NCI-H345 (cell line): ENCODE measurements at places on chromosomes 2 and 18.

DNA sequence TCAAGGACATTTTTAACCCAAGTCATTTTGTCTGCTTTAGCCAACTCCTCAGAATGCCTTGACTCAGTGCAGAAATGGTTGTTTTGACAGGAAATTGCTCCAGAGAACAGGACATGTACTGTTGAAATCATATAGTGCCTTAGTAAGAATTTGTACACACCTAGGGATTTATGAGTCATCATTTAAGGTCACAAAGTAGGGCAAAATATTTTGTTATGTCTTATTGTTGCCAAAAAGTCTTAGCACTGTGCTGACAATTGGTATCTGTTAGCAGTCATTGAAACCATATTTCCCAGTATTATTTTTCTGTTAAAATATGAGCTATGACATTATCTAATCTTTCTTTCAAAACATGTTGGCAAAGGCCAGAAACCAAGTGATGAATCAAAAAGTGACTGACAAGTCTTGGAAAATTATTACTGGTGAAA, 104.5 kb downstream of the OSBPL6 start:
- no peak for DNase-seq

DNA sequence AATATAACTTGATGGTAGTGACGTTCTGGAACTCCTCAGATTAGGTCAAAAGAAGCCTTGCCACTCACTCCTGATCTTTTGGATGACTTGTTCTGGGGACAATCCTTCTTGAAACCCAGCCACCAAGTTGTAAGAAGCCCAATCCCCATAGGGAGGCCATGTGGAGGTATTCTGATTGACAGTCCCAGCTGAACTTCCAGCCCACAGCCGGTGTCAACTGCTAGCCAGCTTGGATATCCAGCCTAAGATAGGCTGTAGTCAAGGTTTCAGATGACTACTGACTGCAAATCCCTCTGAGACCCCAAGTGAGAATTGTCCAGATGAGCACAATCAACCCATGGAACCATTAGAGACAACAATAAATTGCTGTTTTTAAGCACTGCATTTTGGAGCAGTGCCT, 31.4 kb downstream of the EIF2AK2 start:
- DNase-seq = no peak

DNA sequence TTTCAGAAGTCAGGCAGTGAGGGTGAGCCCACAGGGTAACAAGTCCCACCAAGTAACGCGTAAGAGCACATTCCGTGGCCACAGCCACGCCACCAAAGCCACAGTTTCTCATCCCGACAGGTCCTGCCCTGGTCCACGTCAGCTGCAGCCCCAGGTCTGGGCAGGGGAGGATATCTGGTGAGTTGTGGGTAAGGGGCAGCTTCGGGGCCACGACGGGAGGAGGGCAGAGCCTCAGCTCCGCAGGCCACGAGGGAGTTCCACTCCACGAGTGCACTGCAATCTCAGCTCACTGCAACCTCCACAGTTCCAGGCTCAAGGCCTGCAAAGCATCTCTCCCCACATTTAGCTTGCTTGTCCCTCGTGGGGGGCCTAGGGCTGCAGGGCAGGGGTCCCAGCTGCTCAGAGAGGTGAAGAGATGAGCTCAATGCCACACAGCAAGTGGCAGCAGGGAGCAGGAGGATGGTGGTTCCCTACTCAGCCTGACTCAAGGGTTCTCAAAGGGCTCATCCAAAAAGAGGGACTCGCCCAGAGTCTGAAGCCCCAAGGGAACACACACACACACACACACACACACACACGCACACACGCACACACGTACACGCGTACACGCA, 12.5 kb downstream of the SNORC start:
- DNase-seq = no peak

DNA sequence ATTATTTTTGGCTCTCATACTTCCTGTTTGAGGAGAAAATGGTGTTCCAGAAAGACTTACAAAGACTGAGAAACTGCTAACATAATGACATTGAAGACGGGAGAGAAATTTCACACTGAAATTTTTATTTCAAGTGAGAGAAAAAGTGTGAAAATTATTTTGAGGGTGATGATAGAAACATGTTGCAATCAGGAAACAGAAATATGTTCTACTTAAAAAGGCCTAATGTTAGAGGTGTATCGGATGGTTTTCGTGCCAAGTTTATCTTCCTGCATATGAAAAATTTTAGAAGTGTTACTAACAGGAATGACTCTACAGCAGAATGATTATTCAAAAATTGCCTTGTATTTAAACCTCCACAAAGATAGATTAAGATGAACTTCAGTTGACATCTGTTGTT, 50.5 kb downstream of the KCNE4 start:
- DNase-seq = no peak

DNA sequence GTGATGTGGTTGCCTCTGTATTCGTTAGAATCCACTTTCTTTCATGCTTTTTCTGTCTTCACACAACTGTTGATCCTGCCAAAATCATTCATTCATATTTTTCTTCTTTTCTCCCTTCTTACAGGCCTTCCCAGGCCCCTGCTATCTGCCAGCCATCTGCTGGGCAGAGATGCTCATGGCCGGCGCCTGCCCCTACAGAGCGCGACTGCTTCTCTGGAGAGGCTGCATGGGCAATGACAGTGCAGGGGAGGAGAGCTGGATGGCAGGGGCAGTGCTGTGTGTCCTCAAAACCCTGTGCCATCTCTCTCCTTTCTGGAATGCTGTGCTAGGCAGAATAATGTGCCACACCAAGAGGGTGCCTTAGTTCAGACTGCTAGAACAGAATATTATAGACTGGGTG, 125.2 kb downstream of the INHBB start:
- DNase-seq = no peak

DNA sequence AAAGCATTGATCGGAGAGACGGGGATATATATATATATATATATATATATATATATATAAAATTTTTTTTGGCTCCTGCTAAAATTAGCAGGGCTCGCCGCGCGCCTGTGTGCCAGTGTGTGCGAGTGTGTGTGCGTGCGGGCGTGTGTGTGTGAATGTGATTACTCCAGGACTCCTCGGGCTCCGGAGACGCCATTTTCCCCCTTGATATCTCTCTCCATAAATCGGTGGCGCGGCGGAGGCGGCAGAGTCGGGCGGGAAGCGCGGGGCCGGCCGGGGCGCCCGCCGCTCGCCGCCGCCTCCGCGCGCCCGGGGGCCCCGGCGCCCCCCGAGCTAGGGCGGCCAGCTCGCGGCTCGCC, 795 bp upstream of the SETBP1 start:
- DNase-seq = peak; percentile 57

DNA sequence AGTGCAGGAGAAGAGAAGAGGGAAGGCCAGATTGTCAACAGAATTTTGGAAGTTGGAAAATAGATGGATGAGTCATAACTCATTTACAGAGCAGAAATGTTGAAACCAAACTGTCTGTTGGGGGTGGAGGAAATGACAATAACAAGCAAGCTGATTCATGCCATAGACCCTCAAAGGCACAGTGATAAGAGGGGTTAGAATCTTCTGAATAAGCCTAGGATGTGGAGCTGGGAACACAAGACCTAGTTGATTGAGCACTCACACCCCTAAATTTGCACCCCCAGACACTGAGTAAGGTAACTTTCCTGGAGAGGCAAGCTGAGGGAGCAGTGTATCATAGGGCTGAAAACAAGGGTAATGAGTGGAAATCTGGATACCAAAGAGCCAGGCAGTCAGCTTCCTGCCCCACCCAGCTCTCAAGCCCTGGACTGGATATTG, 141.4 kb downstream of the SCG2 start:
- peak; percentile 47 for DNase-seq

DNA sequence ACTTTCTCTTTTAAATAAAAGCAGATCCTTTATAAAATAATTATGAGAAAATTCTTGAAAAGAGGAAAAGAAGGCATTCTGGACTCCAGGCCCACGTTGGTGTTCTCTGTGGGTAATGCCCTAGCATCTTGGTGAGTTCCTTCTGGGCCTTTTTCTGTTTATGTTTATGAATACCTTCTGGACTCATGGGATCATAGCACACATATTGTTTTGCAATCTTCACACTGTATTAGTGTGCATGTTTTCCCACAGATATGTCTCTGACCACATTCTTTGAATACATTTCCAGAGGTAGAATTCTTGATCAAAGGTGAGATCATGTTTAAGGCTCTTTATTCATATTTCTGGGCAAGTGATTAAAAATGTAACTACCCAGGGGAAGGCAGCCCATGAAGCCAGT, 15.9 kb downstream of the GLI2 start:
- no peak for DNase-seq

GRCh38 chr2:112483042-112483473, 1.1 kb downstream of the TTL start:
- DNase-seq = peak; percentile 26

DNA sequence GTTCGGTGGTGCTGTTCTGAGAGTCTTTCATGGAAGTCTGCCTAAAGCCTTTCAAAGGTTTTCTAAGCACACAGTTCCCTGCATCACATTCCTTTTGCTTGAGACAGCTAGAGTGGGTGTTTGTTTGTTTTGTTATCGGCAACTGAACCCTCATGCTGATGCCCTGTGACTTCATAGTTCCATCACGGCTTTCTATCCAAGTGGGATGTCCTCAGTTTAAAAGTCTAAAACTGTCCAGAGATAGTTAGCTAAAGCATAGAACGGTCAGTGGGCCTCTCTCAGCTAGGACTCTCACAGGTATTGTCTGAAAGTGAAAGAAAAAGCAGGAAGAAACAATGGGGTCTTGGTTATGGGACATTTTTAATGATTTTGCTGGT, 337.3 kb downstream of the OSR1 start:
- no peak for DNase-seq
